Stimulated activated CD4-positive, alpha-beta T cell treated with anti-CD3 and anti-CD28 coated beads, TNF-alpha, amount 100 ng/mL, for 1 hour (primary cell): ENCODE measurements at places on chromosomes 6 and 20.
A peak's percentile ranks its signal among the peaks of the same experiment; 100 is the strongest.

DNA sequence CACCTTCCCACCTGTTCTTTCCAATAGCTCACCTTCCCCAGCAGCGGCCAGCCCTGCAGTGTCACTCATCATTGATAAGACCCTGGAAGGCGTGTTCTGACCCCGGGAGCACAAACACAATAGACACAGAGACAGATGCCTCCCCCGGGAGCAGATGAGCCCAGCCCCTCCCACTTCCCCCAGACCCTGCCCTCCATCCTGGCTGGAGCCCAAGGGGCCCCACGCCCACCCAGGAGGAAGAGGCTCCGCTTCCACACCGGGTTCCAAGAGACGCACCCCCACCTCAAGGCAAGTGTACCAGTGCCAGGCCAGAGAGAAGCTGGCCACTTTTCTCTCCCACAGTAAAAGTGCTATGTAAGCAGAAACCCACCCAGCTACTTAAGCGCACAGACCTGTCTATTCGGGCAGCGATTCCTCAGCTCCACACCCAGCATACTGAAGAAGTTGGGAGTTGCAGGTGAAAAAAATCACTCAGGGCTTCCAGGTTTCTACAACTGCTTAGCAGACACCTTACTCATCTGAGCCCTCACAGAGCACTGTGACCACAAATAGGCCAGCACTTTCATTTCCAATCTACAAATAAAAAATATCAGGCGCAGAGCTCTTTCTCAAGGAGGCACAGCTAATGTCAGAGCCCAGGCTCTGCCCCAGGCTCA lies 93.4 kb upstream of the NXT1 start:
- DNase-seq: no peak

DNA sequence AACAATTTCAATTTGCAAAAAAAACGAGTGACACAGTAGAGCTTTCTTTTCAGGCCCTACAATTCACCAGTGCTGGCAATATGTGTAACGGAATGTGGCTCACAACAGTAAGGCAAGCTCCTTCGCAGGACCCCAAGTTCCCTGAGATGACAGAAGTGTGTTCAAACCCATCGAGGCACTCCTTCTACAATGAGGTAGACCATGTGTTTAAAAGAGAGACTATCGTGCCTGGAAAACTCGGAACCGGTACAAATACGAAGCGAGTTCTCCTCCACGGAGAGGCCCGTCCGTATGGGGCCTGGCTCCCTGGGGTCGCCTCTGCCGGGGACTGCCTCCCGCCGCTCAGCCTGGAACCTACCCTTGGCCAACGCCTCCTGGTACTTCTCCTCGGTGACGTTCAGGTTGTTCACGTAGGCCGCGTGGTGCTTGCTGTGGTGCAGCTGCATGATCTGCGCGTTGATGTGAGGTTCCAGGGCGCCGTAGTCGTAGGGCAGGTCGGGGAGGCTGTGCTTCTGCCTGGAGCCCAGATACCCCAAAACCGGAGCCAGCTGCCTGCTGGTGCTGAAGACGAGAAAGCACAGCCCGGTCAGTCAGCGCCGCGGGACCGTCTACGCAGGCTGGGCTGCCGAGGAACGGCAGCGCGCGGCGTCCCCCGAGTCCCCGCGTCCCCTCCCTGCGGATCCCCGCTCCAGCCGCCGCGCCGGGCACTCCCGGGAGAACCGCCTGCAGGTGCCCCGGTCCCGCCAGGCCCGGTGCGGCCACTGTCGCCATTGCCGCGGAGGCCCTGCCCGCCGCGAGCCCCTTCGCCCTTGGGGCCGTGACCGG lies 526 bp downstream of the SOD2 start:
- DNase-seq: peak; percentile 37

GRCh38 chr6:156260815-156261214 lies 516.4 kb upstream of the ARID1B start:
- DNase-seq: no peak

- no peak for DNase-seq
These were observed 3.0 kb downstream of the DEFB115 start for GRCh38 chr20:31260326-31260932.

DNA sequence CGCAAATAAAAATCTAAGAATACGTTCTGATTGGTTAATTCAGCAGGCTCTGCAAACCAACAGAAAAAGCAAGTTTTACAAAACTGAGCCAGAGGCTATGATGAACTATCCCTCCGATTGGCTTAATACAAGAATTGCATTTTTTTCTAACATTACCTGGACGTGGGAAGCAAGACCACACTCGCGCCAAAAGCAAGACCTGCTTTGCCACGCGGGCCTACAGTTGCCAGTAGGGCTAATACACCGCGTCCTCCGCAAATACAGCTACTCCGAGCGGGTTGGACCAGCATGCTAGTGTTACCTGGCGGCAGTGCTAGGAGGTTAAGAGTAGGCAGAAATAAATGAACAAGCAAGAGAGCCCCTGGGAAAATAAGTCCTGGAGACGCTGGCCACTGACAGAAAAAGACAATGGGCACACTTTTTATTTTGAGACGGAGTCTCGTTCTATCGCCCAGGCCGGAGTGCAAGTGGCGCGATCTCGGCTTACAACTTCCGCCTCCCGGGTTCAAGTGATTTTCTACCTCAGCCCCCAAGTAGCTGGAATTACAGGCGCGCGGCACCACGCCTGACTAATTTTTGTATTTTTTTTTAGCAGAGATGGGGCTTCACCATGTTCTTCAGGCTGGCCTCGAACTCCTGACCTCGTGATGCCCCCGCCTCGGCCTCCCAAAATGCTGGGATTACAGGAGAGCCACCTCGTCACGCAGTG lies 131.9 kb upstream of the BTN3A2 start:
- DNase-seq: no peak

DNA sequence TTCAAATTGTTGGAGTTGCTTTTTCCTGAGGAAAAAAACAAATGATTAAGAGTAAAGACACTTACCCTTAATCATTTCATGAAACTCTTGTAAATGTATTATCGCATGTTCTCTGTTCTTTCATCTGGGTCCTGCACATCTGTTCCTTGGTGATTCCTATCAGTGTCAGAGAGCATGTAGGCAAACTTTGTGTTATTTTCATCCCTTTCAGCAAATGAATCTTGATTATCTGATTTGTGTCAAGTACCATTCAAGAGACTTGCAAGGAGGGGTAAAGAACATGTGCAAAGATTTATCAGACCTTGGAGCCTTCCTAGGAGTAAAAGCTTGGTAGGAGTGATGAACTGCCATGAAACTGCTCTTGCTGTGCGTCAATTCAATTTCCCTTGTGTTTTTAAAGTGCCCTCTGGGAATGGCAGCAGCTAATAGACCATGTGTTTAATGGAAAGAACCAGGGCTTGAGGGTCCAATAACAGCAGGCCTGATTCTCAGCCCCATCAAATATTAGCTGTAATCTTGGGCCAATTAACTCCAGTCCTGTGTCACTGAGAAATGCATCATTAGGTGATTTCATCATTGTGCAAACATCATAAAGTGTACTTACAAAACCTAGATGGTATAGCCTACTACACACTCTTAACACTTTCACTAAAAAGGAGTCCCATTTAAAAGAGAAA lies 118.9 kb upstream of the CEP85L start:
- DNase-seq: no peak

DNA sequence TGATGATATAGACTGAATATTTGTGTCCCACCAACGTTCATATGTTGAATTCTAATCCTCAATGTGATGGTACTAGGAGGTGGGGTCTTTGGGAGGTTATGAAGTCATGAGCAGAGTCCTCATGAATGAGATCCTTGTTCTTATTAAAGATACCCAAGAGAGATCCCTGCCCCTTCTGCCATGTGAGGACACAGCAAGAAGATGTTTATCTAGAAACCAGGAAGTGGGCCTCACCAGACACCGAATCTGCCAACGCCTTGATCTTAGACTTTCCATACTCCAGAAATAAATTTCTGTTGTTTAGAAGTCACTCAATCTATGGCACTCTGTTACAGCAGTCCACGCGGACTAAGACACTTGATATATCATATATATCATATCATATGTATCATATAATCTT lies 67.7 kb upstream of the GCM1 start:
- no peak for DNase-seq

- DNase-seq: peak; percentile 17
These were observed 59.4 kb downstream of the GFOD1 start for GRCh38 chr6:13427801-13428582.

- no peak for DNase-seq
These were observed 42.1 kb downstream of the GFRA4 start for GRCh38 chr20:3621111-3621510.

DNA sequence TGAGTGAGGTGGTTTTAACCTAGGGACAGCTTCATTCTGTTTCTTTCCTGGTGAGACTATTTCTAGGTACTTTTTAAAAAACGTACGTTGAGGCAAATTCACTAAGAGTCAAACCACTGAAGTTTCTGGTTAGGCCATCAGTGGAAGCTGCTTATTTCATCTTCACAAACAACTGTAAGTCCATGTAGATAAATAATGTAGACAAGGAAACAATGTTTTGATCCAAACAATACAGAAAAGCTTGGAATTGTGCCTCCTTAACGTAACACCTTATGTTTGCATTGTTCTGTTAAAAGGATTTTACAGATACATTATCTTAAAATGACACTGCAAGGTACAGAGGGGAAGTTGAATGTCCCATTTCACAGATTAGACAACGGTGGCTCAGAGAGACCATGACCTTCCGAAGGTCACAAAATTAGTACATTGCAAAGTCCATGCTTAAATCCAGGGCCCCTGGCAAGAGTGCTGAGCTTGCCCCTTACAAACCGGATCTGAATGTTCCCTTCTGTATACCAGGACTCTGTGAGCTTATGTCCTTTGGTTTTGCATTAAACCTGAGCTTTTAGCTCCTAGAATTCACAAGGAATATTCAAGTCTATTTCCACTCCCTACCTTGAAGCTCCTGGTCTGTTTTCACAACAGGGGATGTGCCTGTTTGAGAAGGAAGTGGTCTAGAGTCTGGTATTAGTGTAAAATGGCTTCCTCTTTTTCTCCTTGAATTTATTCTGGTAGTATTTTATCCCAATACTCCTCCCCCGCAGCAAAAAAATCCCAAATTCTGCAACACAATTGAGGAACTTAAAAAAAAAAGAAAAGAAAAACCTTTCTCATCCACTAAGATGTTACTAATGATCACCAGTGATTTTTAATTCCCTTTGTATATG lies 28.9 kb upstream of the ZNF217 start:
- no peak for DNase-seq

DNA sequence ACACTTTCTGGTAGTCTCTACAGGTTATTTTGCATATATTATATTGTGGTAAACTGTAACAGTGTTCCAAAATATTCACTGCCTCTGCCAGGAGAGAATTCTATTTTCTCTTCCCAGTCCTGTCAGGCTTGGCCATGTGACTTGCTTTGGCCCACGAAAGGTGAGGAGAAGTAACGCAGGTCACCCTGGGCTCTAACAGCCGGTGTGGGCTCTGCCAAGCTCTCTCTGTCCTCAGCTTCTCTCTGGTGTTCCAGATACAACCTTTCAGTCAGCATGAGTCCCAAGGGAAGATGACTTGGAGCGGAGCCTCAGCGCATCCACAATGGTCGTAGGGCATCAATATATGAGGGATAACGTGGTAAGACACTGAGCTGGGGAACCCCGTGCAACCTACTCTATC lies 113.0 kb upstream of the RREB1 start:
- DNase-seq: no peak

DNA sequence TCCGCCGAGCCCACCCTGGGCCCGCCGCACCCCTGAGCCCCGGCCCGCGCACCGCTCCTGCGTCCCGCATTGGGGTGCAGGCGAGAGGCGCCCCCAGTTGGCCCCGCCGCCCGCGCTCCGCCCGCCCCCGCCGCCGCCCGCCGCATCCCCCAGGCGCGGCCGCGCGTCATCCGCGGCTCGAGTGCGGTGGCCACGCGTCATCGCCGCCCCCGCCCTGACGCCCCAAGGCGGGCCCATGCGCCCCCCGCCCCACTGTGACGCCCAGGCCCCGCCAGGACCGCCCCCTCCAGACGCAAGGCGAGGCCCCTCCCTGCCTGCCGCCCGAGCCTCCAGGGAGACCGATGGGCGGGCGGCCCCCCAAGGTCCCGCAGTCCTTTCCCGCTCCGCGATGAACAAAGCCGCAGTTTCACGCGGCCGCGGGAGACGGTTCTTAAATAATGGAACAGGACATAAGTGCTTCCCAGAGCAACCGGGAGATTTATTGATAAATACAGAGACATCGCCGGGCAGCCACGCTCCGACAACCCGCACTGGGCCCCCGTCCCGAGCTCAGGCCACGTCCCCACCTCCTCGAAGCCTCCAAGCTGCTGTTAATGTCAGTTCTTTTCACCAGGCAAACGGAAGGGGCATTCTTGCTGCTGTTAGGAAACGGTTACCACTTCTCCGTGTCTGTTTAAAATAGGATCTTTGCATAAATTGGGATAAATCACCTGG lies at the start of gene ANKRD60:
ANKRD60 (minus strand) TSS at position 170 of the 714 bp plus-strand sequence; CDS start at position 170, 0 bp downstream.
- peak; percentile 7 for DNase-seq

DNA sequence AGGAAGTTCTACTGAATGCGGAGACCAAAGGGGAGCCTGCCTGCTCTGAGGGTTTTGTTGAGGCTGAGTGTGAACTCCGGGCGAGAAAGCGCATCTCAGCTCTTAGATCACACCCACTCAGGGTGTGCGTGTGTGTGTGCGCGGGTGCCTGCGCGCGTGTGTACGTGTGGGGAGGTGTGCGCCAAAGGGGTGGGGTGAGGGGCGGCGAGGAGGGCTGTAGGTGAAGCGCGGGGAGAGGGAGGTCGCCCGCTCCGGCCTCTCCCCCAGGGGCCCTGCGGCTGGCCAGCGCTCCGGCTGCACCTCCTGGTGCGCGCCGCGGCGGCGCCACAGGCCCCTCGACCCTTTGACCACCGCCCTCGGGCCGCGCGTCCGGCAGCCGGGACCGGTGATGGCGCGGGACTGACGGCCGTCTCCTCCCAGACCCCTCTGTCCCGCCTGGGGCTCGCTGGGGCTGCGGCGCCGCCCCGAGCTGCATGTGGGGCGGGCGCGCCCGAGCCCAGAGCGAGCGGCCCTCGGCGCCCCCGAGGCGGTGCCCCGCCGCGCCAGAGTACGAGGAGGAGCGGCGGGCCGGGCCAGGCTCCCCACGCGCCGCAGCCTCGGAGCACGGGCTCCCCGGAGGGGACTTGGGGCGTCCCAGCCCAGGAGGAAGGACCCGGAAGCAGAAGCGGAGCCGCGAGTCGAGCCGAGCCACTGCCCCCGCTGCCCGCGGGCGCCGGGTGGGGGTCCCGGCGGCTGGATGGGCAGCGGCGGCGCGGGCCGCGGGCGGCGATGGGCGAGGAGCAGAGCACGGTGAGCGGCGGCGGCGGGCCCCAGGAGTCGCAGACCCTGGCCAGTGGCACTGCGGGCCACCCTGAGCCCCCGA lies at the start of gene RNF217:
RNF217 (plus strand) TSS at position 661 of the 862 bp plus-strand sequence; CDS start at position 769, 108 bp downstream.
- no peak for DNase-seq

- DNase-seq: no peak
These were observed 22.4 kb downstream of the C20orf173 start for GRCh38 chr20:35506872-35507638.

- DNase-seq: no peak
These were observed 63.3 kb downstream of the DLL1 start for GRCh38 chr6:170227521-170227983.

DNA sequence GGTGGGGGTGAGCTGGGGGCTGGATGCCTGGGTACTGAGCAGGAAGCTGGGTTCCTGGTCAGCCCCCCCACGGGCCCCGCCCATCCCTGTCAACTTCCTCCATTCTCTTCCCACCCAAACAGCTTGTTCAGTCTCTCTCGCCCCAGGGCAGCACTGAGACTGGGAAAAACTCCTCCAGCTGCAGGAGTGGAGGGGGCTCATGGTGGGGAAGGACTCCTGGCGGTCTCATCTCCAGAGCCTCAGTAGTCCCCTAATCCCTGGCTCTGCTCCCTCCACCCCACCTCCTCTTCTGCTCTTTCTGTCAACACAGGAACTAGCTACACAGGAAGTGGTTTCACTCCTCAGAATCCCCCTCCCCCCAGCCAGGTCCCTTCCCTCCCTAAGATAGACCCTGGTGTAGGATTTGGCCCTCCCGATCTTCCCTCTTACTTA lies at the start of gene GPSM3:
GPSM3 (minus strand) TSS at position 36 of the 432 bp plus-strand sequence. CDS start 130 bp downstream, outside the sequence.
- no peak for DNase-seq

- DNase-seq: no peak
These were observed 198.9 kb downstream of the NKAIN2 start for GRCh38 chr6:124002377-124003081.
